ENCODE measurements at places on chromosomes 16 and 17. TPM values are rescaled to one million over a fixed set of nuclear protein-coding genes. Genes with fewer than 3 reads are reported as not detected.
A peak's percentile ranks its signal among the peaks of the same experiment; 100 is the strongest.

GRCh38 chr17:67491009-67491680 lies 114.1 kb downstream of the PITPNC1 start:
- H3K27me3 ChIP-seq: no peaks in the 10 kb centered on the region
- peak overlapping the region; percentile 94 for H3K27ac ChIP-seq
- peak overlapping the region; percentile 16 for H3K4me3 ChIP-seq
- H3K36me3 ChIP-seq: no peaks in the 10 kb centered on the region
- peaks cover 46% of the 10 kb centered on the region for H3K4me1 ChIP-seq

DNA sequence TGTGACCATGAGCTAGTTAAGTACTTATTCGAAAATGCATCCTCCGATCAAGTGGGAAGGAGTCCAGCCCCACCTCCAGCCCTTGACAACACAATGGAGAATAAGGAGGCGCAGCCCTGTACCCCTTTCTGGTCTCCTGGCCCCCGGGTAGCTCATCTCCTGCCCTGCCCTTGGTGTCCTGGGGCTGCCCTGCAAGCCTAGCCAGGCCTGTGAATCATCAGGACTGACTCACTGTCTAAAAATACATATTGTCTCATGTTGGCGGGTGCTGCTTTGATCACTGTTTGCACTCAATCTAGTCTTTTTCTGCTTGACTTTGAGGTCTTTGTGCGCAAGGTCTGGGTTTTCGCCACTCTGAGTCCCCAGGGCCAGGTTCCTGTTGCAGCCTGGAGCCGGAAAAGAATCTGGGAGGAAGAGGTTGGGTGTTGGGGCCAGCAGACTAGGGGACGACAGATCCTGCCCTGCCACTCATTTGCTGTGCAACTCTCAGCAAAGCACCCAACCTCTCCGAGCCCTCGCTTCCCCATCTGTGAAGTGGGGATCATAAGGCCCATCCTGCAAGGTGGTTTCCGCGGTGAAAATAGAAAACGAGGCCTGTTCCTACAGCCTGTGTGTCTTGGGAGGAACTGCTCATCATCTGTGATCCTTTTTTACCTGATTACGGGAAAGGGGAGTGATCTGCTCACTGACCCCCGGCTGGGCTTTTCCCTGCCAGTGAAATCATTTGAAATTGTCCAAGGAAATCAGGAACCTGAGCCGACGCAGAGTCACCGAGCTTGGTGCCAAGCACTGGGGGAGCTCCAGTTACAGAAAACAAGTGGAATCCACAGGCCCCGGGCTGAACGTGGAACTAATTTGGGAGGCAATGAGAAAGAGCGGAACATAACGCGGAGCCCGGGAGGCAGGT lies 230.4 kb downstream of the PARN start:
- DNase-seq: peak; percentile 72
- H3K27me3 ChIP-seq: no peaks in the 10 kb centered on the region
- no peak overlapping the region for H3K4me3 ChIP-seq
- H3K4me1 ChIP-seq: no peaks in the 10 kb centered on the region
- peak overlapping the region; percentile 14 for H3K27ac ChIP-seq

DNA sequence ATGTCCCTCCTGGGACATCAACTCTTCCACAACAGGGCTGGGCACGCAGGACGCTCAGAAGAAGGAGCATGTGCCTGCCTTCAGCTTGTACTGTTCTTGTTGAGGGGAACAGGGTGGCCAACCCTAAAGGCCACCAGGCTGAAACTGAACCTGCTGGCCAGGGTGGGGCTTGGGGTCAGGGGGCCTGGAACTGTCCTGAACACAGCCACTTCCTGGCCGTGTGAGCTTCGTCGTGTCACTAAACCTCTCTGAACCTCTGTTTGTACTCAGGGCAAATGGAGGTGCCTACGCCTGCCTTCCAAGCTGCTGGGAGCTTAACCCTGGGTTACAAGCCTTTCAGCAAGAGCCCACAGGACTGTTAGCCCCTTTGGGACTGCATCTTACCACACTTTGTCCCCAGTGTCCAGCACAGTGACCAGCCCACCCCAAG lies 6.7 kb downstream of the ARHGAP27 start:
- H3K27ac ChIP-seq: peak overlapping the region; percentile 82
- no peaks in the 10 kb centered on the region for H3K36me3 ChIP-seq

- H3K27me3 ChIP-seq: no peaks in the 10 kb centered on the region
- DNase-seq: no peak
- H3K4me1 ChIP-seq: no peaks in the 10 kb centered on the region
- H3K36me3 ChIP-seq: peaks cover 58% of the 10 kb centered on the region
- H3K4me3 ChIP-seq: no peak overlapping the region
These were observed 12.7 kb upstream of the AMFR start for GRCh38 chr16:56438038-56438437.

GRCh38 chr17:44608727-44609435 lies 47.4 kb upstream of the MEIOC start:
- DNase-seq: no peak
- no peak overlapping the region for H3K27ac ChIP-seq
- no peaks in the 10 kb centered on the region for H3K36me3 ChIP-seq
- H3K4me1 ChIP-seq: no peaks in the 10 kb centered on the region
- H3K4me3 ChIP-seq: no peak overlapping the region

DNA sequence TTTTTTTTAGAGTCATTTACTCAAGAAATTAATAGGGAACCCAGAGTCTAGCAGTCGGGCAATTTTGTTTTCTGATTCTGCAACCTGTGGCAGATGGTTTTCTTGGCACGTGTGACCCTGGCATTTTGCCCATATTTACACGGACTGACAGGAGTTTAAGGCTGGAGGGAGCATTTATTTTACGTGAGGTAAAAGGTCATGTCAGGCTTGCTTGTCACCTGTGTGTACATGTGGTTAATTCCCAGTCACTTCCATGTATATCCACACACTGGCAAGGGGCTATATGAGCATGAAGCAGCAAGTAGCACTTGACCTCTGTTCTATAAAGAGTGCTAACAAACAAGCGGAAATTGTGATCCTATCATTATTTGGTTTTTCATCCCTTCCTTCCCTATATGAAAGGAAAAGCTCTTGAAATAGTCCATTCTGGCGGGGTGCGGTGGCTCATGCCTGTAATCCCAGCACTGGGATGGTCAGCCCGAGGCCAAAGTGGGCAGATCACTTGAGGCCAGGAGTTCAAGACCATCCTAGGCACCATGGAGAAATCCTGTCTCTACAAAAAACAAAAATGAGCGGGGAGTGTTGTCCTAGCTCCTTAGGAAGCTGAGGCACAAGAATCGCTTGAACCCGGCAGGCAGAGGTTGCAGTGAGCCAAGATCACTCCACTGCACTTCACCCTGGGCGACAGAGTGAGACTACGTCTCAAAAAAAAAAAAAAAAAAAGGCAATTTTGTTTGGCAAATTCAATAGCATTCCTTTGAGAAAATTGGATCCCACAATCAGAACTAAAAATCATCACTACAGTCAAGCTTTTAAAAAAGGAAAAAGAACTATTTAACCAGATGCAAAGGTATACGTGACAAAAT lies 2.1 kb downstream of the SPAG9 start:
- H3K27me3 ChIP-seq: no peaks in the 10 kb centered on the region
- peaks cover 37% of the 10 kb centered on the region for H3K4me1 ChIP-seq
- peak overlapping the region; percentile 93 for H3K4me3 ChIP-seq
- peak overlapping the region; percentile 100 for H3K27ac ChIP-seq

- H3K4me1 ChIP-seq: no peaks in the 10 kb centered on the region
- H3K4me3 ChIP-seq: no peak overlapping the region
- no peak overlapping the region for H3K27ac ChIP-seq
- DNase-seq: no peak
- H3K36me3 ChIP-seq: no peaks in the 10 kb centered on the region
These were observed 710.1 kb downstream of the KCNJ2 start for GRCh38 chr17:70879401-70879800.

GRCh38 chr17:56009795-56010651 lies 143.3 kb upstream of the ANKFN1 start:
- no peaks in the 10 kb centered on the region for H3K27me3 ChIP-seq
- no peaks in the 10 kb centered on the region for H3K4me1 ChIP-seq
- no peak overlapping the region for H3K27ac ChIP-seq
- no peak overlapping the region for H3K4me3 ChIP-seq

DNA sequence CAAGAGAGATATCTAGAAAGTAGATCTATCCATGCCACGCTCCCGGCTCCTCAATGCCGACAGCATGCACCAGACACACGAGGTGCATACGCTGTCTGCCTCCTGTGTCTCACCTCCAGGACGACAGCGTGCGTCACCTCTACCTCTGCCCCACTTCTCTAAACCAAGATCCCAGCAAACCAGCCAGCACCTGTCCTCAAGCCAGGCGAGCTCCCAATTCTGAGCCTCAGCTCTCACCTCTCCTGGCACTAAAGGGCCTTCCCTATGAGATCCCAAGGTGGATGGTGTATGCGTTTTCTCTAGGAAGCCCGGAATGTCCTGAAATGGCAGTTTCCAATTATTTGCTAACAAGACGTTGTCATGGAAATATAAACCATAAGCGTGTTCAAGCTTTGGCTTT lies 36.2 kb upstream of the RCVRN start:
- H3K36me3 ChIP-seq: peaks cover 77% of the 10 kb centered on the region
- no peak overlapping the region for H3K27ac ChIP-seq

- H3K27ac ChIP-seq: no peak overlapping the region
- peaks cover 31% of the 10 kb centered on the region for H3K4me1 ChIP-seq
- H3K27me3 ChIP-seq: no peaks in the 10 kb centered on the region
- no peak overlapping the region for H3K4me3 ChIP-seq
These were observed 43.4 kb downstream of the CCDC42 start for GRCh38 chr17:8701221-8701620.

- H3K27me3 ChIP-seq: no peaks in the 10 kb centered on the region
- H3K4me1 ChIP-seq: peaks cover 29% of the 10 kb centered on the region
- no peak for DNase-seq
- peak overlapping the region; percentile 90 for H3K4me3 ChIP-seq
These were observed 996 bp downstream of the SUMO2 start for GRCh38 chr17:75181608-75182318.

DNA sequence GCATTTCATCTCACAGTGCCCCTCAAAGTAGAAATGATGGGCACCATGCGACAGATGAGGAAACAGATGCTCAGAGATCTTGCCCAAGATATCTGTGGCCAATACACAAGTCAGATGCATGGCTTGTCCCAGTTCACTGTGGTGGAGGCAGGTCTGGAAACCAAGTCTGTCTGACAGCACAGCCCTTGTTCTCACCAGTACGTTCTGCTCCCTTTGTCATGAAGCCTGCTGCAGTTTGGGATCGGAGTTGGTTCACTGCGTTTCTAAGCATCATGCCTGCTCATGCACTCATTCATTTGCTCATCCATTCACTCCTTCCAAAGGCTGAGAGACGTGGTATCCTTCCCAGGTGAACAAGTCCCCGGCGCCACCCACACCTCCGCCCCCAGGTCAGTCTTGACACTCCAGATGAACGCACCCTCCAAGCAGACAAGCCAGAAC lies 27.2 kb upstream of the MEAK7 start:
- peak overlapping the region; percentile 71 for H3K27ac ChIP-seq
- H3K27me3 ChIP-seq: no peaks in the 10 kb centered on the region
- H3K4me1 ChIP-seq: peaks cover 41% of the 10 kb centered on the region
- H3K36me3 ChIP-seq: no peaks in the 10 kb centered on the region
- no peak for DNase-seq
- H3K4me3 ChIP-seq: no peak overlapping the region

DNA sequence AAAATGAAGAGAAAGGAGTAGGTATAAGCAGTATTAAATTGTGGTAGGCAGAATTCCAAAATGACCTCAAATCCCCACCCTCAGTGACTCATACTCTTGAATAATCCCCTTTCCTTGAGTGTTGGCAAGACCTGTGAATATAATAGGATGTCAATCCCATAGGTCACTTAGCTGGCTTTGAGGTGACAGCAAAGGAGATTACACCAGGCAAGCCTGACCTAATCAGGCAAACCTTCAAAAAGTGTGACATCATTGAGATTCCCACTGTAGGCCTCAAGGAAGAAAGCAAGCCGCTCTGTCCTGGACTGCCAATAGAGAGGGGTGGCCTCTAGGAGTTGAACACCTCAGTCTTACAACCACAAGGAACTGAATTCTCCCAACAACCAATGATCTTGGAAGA lies 535.2 kb downstream of the RBFOX1 start:
- no peak for DNase-seq
- H3K36me3 ChIP-seq: no peaks in the 10 kb centered on the region
- H3K4me3 ChIP-seq: no peak overlapping the region
- H3K4me1 ChIP-seq: no peaks in the 10 kb centered on the region
- H3K27me3 ChIP-seq: no peaks in the 10 kb centered on the region

GRCh38 chr16:56462064-56462796 lies 10.9 kb downstream of the OGFOD1 start:
- no peaks in the 10 kb centered on the region for H3K27me3 ChIP-seq
- no peak for DNase-seq
- H3K4me3 ChIP-seq: no peak overlapping the region
- peaks cover 79% of the 10 kb centered on the region for H3K36me3 ChIP-seq
- H3K4me1 ChIP-seq: no peaks in the 10 kb centered on the region

DNA sequence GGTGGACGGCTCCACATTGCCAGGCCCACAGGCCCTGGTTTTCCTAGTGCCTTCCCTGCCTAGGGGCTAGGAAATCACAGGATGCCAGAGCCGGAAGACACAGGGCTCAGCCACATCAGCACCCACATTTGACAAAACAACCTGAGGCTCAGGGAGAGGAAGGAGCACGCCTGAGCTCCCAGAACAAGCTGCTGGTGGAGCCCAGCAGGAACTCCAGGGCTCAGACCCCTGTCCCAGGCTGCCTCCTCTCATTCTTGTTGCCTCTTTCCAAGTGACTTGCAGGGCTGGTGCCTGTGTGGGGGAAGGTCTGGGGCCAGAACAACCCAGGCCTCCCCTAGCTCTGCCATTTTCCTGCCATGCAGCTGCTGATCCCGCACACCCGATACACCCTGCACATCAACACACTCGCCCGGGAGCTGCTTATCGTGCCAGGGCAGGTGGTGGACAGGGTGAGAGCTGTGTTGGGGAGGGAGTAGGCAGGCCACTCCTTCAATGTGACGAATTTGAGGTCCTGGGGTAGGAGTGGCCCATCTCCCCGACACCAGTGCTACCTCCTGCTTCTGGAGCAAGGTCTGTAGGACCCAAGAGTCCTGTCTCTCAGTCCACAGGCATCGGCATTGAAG lies 7.6 kb downstream of the ALOX15B start:
- DNase-seq: no peak
- no peaks in the 10 kb centered on the region for H3K27me3 ChIP-seq
- no peaks in the 10 kb centered on the region for H3K36me3 ChIP-seq
- no peak overlapping the region for H3K4me3 ChIP-seq
- H3K27ac ChIP-seq: no peak overlapping the region

DNA sequence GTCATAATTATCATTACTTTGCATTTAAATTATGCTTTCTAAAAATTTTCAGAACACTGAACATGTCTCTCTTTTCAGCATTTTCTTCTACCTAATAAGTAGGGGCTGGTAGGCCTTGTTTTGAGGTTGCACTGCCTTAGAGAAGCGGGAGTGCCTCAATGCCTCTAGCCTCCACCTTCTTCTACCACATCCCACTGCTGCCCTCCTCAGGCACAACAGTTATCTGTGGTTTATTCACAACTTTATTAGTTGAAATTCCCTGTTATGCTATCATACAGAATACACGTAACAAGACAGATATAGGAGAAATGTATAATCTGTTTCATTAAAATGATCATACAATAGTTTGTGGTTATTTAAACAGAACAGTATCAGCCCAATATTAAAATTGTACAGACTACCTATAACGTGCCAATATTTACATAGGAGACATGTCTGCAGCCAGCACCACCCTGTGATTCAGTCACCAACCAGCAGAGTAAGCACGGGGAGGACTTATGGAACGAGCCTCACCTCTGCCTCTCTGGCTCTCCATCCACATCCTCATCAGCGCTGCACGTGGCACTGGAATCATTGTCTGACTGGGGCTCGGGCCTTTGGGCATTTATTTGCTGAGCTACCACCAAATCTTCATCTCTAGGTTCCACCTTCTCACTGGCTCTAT lies 101.2 kb downstream of the TTC19 start:
- no peak for DNase-seq
- no peaks in the 10 kb centered on the region for H3K27me3 ChIP-seq
- no peak overlapping the region for H3K4me3 ChIP-seq

PROCA1 gene
- total RNA-seq: 1.4 TPM

DNASE1L2 gene
- total RNA-seq: not detected

DECR2 gene
- total RNA-seq: 10.6 TPM

SEPTIN1 gene
- total RNA-seq: not detected

CDK3 gene
- not detected for total RNA-seq

KRTAP2-2 gene
- total RNA-seq: not detected

SLFN12 gene
- total RNA-seq: 3.4 TPM

CCL14 gene
- 13.0 TPM for total RNA-seq

All from right atrium auricular region (tissue), 2 donors.